ENCODE measurements at places on chromosomes 1 and 21. TPM values are rescaled to one million over a fixed set of nuclear protein-coding genes. Genes with fewer than 3 reads are reported as not detected.
A peak's percentile ranks its signal among the peaks of the same experiment; 100 is the strongest.

GRCh38 chr1:980137-980571 is 1.7 kb downstream of the PERM1 start:
- no peak for DNase-seq

DNA sequence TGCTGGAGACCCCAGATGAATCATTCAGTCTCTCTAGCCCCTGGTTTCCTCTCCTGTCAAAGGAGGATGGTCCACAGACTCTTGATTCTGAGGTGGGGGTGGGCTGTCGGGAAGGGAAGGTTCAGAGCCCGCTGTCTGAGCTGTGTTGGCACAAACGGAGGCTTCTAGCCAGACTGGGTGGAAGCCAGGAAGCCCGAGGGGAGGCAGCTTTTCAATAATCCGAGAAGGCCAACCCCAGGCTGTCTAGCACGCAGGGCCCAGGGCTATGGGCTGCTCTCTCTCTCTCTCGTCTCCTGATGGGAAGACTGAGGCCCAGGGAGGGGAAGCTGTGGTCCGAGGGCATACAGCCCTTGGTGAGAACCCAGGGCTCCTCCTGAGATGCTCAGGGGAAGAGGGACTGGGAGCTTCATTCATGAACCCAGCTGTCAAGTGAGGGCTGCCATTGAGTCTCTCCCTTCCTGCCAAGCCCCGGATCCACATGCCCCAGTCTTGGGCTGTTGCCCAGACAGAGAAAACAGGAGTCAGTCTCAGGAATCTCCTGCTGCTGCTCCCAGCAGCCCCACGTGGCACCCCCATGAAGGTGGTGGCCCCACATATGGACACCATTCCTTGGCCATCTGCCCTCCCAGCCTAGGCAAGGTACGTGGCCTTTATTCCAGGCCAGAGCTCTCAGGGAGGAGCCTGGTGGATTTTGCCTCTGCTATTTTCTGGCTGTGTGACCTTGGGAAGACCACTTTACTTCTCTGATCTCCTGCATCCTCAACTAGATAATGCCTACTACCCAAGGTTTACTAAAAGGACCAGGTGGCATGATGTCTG is 44.4 kb downstream of the RAP1GAP start:
- no peak for DNase-seq

DNA sequence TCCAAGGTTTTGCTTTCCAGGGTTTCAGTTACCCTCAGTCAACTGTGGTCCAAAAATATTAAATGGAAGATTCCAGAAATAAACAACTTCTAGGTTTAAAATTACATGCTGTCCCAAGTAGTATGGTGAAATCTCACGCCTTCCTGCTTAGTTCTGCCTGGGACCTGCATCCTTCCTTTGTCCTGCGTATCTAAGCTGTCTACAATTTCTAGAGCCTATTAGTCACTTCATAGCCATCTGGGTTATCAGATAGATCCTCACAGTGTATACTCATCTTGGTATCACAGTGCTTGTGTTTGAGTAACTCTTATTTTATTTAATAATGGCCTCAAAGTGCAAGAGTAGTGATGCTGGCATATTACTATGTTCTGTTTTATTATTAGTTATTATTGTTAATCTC is 157.7 kb downstream of the ROR1 start:
- DNase-seq = no peak

GRCh38 chr1:245325922-245326795 is 171.4 kb downstream of the KIF26B start:
- DNase-seq = no peak

DNA sequence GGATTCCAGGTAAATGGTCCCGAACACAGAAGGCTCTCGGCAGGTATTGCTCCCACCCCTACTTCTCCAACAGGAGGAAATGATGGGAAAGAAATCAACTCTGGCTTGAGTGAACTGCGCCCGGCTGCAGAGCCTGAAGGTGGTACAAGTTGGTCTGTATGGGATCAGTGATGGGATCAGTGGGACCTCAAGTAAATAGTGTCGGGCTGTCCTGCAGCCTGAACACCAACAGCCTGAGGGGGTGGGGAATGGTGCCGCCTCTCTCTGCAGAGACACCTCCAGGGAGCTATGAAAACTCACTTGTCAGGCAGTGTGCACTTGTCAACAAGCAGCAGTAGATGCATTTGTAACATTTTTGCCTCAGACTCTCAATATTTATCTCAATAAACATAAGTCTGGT is 183.5 kb downstream of the MATN1 start:
- DNase-seq = no peak

GRCh38 chr1:170010443-170010842 is 64.1 kb downstream of the KIFAP3 start:
- DNase-seq = no peak

The LRRC53 gene
- not detected for total RNA-seq

DNA sequence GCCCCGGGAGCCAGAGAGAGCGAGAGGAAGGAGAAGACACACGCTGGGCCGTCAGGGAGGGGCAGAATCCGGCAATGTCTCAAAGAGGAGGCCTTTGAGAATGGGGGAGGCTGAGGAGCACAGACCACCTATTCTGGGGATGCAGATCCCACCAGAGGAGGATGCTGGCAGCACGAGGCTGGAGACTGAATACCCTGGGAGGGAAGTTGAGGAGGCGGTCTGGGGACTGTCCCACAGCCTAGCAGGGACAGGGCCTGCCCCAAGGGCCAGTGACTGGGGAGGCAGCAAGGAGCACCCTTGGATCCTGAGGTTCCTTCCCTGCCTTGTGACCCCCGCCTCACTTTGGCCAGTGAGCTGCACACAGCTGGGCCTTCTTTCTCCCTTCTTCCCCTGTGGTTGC is 49.2 kb downstream of the SLC37A1 start:
- DNase-seq = no peak

The CENPL gene
- total RNA-seq = 9.5 TPM

DNA sequence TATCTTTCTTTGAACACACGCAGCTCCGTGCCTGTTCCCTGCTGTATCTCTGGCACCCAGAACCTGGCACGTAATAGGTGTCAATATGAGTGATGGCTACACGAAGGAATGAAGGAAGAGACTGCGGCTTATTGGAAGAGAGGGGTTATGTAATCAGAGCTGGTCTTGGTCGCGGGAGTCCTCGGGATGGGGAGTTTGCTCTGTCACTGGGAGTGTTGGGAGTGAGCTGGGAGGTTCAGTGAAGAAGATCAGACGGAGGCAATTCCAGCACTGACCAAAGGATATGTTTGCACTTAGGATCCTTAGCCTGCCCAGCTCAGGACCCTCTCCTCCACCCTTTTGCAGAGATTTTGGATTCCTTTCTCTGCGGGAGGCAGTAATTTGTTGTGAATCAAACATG is 709.1 kb downstream of the PTPRU start:
- no peak for DNase-seq

The RPTN gene
- not detected for total RNA-seq

GRCh38 chr1:229231754-229232119 is 39.2 kb upstream of the RAB4A start:
- no peak for DNase-seq

The L1TD1 gene
- total RNA-seq = 0.44 TPM

GRCh38 chr21:17492415-17493168 is 20.3 kb upstream of the CXADR start:
- no peak for DNase-seq

- DNase-seq = no peak
These were observed 9.8 kb downstream of the SDHC start for GRCh38 chr1:161324020-161324419.

DNA sequence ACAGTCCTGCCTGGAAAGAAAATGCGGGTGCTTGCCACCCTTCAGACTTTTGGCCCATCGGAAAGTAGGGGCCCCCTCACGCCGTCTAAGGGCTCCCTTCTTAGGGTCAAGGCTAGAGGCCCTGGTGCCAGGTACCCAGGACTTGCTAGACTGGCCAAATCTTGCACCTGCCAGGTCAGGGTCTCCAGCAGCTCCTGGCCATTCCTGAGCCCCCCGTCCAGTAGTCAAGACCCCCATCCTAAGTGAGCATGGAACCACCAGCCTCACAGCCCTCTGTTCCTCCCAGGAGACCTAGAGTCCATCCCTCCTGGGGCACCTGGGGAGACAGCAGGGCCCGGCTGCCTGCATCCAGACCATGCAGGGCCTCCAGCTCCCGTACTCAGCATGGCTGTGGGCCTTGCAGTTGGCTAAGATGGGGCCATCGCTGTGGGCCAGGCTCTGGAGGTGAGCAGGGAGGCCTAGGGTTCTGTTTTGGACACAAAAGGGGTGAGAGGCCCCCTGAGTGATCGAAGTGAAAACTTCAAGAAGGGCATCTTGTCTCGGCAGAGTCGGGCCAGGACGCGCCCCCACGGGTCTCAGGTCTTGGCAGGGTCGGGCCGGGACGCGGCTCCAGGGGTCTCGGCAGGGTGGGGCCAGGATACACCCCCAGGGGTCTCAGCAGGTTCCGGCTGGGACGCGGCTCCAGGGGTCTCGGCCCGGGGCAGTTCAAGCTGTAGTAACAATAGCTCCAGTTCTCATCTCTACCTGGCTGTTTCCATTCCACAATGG is 5.9 kb downstream of the FNDC10 start:
- DNase-seq = no peak

The EVA1C gene
- 12.3 TPM for total RNA-seq

DNA sequence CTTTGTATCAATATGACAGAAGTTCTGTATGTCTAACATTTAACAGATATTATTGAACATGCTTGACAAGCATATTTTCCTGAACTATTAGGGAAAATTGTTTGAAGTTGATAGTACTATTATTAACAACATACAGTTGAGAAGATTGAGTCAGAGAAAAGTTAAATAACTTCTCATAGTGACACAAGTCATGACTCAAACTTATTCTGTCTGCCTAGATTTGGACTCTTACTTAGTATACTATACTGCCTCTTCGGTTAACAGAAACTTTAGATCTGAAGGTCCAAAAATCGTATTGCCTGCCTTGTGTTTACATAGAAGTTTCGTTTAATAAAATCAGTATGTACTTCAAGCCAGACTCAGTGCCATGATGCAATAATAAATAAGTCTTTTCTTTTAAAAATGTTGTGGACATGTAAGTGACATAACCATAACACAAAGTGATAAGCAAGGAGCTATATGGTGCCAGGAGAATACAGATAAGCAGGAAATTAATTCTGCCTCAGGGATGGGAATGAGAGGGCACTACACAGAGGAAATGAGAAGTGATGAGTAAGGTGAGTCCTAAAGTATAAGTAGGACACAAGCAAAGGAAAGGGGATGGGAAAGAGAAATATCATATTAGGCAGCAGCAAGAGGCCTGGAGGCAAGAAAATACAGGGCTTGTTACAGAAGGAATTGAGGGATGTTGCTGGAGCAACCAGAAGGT is 48.1 kb downstream of the LHX9 start:
- no peak for DNase-seq

GRCh38 chr1:79517470-79518224 is 511.1 kb upstream of the ADGRL4 start:
- DNase-seq = no peak

- DNase-seq = no peak
These were observed 43.1 kb upstream of the ETV3 start for GRCh38 chr1:157181258-157181657.

DNA sequence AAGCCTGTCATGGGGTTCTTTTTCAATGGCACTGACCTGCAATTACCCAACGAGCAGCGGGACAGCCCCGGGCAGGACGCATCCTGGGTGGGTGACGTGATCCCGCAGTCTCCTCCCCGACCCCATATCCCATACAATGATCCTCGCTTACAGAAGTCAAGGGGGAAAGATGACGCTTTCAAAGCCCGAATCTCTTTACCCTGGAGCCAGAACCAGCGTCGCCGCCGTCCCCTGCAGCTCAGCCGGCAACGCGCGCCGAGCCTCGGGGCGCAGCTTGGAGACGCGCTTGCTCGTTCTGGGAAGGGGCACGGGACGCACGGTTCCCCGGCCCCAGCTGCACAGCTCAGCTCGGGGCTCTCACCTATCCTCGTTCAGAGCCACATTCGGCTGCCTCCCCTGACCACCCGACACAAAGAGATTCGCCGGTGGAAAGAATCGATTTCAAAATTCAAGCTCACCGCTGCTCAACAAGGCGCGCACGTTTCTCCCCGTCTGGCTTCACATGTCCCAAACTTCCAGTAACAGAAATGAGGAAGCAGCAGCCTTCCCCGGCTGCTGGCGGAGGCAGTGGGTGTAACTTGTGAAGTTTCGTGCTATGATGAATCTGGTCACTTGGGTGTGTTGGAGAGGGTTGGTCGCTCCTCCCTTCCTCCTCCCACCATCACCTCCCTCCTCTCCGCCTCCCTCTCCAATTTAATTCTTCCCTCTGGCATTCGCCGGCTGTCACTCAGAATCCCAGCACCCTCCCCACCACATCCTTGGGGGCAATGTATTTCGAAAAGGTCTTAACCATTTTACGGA is at the start of gene TIAM1:
TSS of gene TIAM1 (minus strand) at position 582 of the 801 bp plus-strand sequence. CDS start 77,289 bp downstream, outside the sequence.
- DNase-seq = no peak

The AUNIP gene
- not detected for total RNA-seq

DNA sequence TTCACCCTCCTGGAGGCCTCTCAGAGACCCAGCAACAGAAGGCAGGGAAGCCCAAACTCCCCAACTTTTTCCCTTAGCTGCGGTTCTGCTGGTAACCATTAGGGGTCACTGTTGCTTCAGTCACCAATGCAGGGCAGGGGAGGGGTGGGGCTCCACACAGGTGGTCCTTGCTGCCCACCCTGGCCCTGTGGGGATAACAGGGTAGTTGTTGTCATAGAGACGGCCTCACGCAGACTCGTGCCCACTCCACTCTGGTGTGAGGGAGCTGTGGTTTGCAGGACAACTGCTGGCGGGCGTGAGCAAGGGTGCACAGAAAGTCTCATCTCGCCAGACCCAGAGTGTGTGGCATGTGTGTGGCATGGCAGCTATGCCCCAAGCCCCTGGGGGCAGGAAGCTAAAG is 19.9 kb downstream of the INSRR start:
- peak; percentile 58 for DNase-seq

The SYDE2 gene
- total RNA-seq = 1.2 TPM

The MIXL1 gene
- not detected for total RNA-seq

The ANKRD34A gene
- total RNA-seq = 2.4 TPM

The ZP4 gene
- total RNA-seq = not detected

DNA sequence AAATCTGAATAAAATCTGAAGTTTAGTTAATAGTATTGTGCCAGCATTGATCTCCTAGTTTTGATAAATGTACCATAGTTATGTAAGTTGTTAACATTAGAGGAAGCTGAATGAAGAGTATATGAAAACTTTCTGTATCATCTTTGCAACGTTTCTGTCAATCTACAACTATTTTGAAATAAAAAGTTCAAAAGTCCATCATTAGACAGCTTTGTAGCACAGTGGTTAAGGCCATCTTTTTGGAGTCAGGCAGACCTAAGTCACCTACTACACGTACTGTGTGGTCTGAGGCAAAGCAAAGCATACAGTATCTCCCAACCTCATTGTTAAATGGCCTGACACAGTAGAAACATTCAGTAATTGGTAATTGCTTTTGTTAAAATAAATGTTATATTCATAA is 47.9 kb upstream of the ATP1A1 start:
- no peak for DNase-seq

All from naive thymus-derived CD4-positive, alpha-beta T cell (primary cell).